Hepatocyte (in vitro differentiated cells): ENCODE measurements at places on chromosomes 5 and 9. TPM values are rescaled to one million over a fixed set of nuclear protein-coding genes. Genes with fewer than 3 reads are reported as not detected.

MOB3B gene
- 8.5 and 13.5 TPM in 2 replicates for polyA plus RNA-seq

PTGR1 gene
- 163 and 266 TPM in 2 replicates for polyA plus RNA-seq

ZNG1F gene
- 10.5 and 14.3 TPM in 2 replicates for polyA plus RNA-seq

PRR7 gene
- 11.7 and 14.3 TPM in 2 replicates for polyA plus RNA-seq

EIF4EBP3 gene
- polyA plus RNA-seq = 6.6 and 6.9 TPM in 2 replicates

LTC4S gene
- polyA plus RNA-seq = 3.7 and 6.5 TPM in 2 replicates

CDC14B gene
- polyA plus RNA-seq = 11.4 and 15.1 TPM in 2 replicates

ADAMTSL1 gene
- polyA plus RNA-seq = 7.1 and 7.2 TPM in 2 replicates

ARAP3 gene
- polyA plus RNA-seq = 8.4 and 8.6 TPM in 2 replicates

TNFAIP8 gene
- 18.3 and 23.4 TPM in 2 replicates for polyA plus RNA-seq

ESM1 gene
- 0.16 and 1.5 TPM in 2 replicates for polyA plus RNA-seq

ADAMTS12 gene
- 3.2 and 4.2 TPM in 2 replicates for polyA plus RNA-seq

GRCh38 chr9:124132671-124133147 is 121.1 kb downstream of the LHX2 start:
- no peaks in the 10 kb centered on the region for H3K36me3 ChIP-seq
- no peak overlapping the region for H3K4me3 ChIP-seq
- H3K27ac ChIP-seq = no peak overlapping the region
- no peaks in the 10 kb centered on the region for H3K27me3 ChIP-seq

DNA sequence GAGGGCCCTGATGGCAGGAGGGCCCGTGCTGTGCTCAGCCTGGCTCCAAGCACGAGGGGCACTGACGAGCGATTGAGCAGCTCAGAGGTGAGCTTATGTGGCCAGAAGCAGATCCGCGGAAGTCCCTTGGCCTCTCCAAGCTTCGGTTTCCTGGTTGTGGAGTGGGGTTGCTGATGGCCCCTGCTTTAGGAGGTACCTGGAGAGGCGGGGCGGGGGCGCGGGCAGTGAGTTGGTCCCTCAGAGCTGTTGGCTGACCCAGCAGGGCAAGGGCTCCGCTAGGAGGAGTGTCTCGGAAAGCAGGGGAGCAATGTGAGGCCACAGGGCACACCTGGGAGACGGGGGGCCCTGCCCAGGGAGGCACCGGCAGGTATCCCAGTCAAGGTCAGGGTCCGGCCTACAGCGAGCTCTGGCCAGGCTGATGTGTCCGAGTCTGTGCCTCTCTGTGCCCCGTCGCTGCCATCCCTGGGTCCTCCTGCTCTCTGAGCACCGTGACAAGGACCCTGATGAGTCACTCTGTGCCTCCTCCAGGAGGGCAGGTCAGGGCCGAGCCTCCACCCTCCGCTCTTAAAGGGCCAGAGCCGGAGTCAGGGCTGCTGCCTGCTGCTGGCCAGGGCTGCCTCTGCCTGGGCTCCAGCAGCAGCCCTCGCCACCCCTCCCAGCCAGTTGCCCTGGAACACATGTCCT is 14.8 kb downstream of the NCS1 start:
- no peak overlapping the region for H3K4me3 ChIP-seq
- H3K27me3 ChIP-seq = no peaks in the 10 kb centered on the region
- DNase-seq = peak; percentile 87
- H3K36me3 ChIP-seq = no peaks in the 10 kb centered on the region

DNA sequence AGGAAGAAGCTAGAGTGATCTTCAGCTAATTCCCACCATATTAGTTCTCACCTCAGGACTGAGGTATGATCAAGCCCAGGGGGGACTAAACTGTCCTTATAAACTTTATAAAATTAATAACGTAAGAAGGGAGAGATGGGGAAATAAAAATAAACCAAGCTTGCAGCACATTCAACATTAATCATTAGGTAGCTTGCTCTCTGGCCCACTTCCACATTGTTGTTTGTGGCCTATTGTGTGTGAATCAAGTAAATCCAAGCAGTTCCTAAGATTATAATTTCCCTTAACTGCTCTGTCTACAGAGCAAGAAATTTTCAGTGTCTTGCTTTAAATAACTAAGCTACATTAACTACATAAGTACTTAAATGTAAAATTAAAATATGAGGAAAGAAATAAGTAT is 131.3 kb upstream of the ABCA1 start:
- H3K27me3 ChIP-seq = no peaks in the 10 kb centered on the region
- H3K4me3 ChIP-seq = no peak overlapping the region
- DNase-seq = no peak
- H3K36me3 ChIP-seq = no peaks in the 10 kb centered on the region
- no peak overlapping the region for H3K27ac ChIP-seq

DNA sequence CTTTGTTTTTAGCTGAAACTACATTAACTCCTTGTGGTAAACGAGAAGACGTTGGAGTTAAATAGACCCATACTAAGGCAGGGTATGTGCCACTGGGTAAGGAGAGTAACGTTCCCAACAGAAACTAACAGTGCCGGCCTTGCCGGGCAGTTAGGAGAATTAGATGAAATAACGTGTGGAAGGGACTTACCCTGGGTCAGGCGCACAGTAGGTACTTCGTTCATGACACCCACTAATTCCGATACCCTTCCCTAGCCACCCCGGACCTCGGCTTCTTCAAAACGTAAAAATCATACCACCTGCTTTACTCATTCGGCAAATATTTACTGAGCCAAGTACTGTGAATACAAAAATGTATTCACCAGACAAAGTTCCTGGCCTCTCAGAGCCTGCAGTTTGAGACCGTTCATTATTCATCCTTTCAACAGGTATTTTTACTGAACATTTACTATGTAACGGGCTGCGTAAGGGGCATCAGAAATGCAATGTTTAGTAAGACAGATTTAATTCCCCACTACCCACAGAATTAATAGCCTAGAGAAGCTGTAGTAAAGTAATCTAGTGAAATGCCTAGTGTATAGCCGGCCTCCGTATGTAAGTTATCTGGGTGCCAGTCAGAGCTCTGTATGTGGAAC is 3.2 kb upstream of the SMIM23 start:
- no peak for DNase-seq
- no peak overlapping the region for H3K4me3 ChIP-seq
- H3K4me1 ChIP-seq = no peaks in the 10 kb centered on the region
- no peak overlapping the region for H3K27ac ChIP-seq

GRCh38 chr5:100827481-100827889 is 75.6 kb downstream of the ST8SIA4 start:
- peaks cover 7% of the 10 kb centered on the region for H3K4me1 ChIP-seq
- peak; percentile 60 for DNase-seq
- peak overlapping the region; percentile 50 for H3K27ac ChIP-seq
- H3K4me3 ChIP-seq = no peak overlapping the region

DNA sequence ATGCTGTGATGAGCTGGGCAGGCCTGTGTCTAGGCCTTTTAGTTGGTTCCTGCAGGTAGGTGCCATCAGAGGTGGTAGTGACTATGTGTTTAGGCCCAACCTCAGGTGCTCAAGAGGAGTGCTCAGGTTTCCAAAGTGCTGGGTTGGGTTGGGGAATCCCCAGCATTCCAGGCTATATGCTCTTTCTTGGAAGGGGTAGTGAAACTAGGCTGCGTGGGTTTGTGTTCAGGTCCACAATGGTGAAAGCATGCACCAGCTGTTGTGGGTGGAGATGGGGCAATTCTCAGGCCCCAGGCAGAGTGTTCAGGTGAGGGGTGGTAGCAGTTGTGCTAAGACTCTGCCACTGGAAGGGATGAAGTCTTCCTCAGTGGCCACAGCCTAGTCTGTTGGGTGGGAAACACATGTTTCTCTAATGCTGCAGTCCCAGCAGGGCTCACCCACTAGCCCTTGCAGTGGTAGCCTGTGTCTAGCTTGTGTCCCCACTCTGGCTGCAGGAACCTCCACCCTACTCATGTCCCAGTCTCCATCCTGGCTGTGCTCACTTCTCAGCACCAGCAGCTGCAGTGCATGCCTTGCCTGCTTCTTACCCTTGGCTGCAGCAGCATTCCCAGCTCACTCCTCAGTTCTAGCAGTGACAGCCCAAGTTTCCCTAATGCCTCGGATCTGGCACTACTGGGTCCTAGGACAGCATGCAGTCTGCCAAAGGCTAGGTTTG is 78.9 kb downstream of the FAM170A start:
- no peaks in the 10 kb centered on the region for H3K36me3 ChIP-seq
- H3K4me3 ChIP-seq = no peak overlapping the region
- no peak overlapping the region for H3K27ac ChIP-seq
- H3K4me1 ChIP-seq = peaks cover 5% of the 10 kb centered on the region

DNA sequence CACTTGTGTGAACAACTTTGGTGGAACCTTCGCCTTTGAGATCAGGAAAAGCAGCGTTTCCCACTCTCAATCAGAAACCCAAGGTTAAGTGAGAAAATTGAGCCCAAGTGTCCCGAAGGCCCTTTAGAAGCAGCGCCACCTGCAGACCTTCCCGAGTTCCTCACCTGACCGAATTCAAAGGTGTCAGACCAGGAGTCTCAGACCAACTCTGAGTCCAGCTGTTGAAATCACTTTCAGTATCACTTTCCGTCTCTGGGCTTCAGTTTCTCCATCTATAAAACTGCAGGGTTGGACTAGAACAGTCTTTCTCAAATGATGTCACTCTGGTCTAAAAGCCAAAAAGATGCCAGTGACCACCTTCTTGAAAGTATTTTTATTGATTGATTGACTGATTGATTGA is 31.7 kb upstream of the GRHPR start:
- H3K27me3 ChIP-seq = no peaks in the 10 kb centered on the region
- H3K4me3 ChIP-seq = no peak overlapping the region
- no peaks in the 10 kb centered on the region for H3K36me3 ChIP-seq
- no peak overlapping the region for H3K27ac ChIP-seq

- no peak overlapping the region for H3K27ac ChIP-seq
- H3K27me3 ChIP-seq = no peaks in the 10 kb centered on the region
Measured at GRCh38 chr5:118554981-118555380, 433.4 kb downstream of the DTWD2 start.

DNA sequence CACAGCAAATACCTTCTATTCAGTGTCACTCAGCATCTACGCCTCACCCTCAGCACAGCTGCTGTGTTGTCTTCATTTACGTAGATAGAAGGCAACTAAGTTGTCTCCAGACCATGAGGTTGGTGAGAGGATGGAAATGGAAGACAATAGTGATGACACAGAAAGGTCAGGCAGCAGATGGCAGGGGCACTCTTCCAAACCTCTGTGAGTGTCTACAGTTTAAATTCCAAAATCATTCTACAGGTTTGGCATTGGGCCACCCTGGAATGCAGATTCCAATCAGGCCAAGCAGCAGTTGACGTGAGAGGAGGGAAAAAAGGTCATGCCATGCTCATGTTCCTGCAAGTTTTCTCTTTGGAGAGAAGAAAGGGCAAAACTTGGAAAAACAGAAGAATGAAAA is 68.7 kb upstream of the ADAMTSL1 start:
- H3K4me1 ChIP-seq = no peaks in the 10 kb centered on the region
- H3K4me3 ChIP-seq = no peak overlapping the region
- H3K36me3 ChIP-seq = no peaks in the 10 kb centered on the region
- DNase-seq = no peak
- H3K27me3 ChIP-seq = no peaks in the 10 kb centered on the region

DNA sequence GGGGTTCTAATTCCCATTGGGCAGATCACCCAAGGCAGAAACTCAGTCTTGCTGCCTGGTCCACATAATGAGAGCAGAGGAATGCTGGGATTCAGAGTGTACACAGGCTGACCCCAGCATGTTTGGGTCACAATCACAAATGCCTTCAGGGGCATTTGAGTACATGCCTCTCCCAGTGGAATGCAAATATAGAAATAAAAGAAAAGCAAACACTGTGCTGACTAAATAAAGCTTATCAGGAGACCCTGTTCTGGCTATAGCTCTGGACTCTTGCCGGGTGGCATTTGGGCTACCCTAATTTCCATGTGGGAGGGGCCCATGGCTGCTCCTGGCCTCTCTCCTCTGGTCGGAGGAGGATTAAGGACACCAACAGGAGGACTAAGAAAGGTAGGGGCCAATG is 121.4 kb downstream of the DOCK8 start:
- H3K36me3 ChIP-seq = no peaks in the 10 kb centered on the region
- no peak overlapping the region for H3K27ac ChIP-seq
- DNase-seq = no peak
- H3K4me3 ChIP-seq = no peak overlapping the region

GRCh38 chr9:111463048-111463447 is 21.1 kb downstream of the ECPAS start:
- no peaks in the 10 kb centered on the region for H3K4me1 ChIP-seq
- DNase-seq = no peak
- no peaks in the 10 kb centered on the region for H3K27me3 ChIP-seq
- H3K36me3 ChIP-seq = no peaks in the 10 kb centered on the region
- H3K27ac ChIP-seq = no peak overlapping the region

DNA sequence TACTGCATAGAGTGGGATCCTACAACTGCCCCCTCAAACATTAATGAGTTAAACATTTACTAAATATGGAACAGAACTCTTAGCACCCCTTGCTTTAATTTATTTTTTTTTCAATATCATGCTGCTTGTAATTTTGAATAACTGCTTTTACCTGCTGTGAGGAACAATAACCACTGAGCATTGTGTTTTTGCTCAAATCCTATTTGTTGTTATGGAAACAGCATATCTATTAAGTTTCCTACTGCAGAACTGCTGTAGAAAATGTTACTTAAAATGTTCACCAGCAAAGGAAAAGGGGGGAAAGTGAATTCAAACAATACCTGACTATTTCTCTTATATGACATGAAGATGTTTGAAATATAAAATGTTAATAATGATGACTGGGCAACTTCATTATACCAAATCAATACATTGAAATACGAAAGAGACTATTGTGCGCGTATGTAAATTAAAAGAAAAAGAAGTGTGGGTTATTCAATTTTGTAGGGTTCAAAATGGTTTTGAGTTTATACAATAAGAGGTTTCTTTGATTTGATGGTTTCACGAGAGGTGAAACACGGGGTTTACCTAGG is 1043.8 kb upstream of the NUDT12 start:
- no peak overlapping the region for H3K4me3 ChIP-seq
- no peak overlapping the region for H3K27ac ChIP-seq
- H3K27me3 ChIP-seq = no peaks in the 10 kb centered on the region
- H3K4me1 ChIP-seq = no peaks in the 10 kb centered on the region
- no peaks in the 10 kb centered on the region for H3K36me3 ChIP-seq
- DNase-seq = no peak

GRCh38 chr9:13427587-13427986 is 148.1 kb upstream of the MPDZ start:
- H3K4me1 ChIP-seq = peaks cover 4% of the 10 kb centered on the region
- H3K27ac ChIP-seq = peak overlapping the region; percentile 31
- H3K27me3 ChIP-seq = peaks cover 4% of the 10 kb centered on the region

- peaks cover 3% of the 10 kb centered on the region for H3K4me1 ChIP-seq
- no peak for DNase-seq
- no peaks in the 10 kb centered on the region for H3K27me3 ChIP-seq
- H3K4me3 ChIP-seq = no peak overlapping the region
- H3K27ac ChIP-seq = no peak overlapping the region
- no peaks in the 10 kb centered on the region for H3K36me3 ChIP-seq
Measured at GRCh38 chr5:59685191-59685530, 208.4 kb downstream of the PDE4D start.

GRCh38 chr9:69671879-69672595 is at the start of gene APBA1:
Gene APBA1, minus strand, starts transcription at chr9:69672371.
- DNase-seq = peak; percentile 85
- peak within 1 kb of the TSS; percentile 89 for H3K4me3 ChIP-seq
- peak within 1 kb of the TSS; percentile 83 for H3K27ac ChIP-seq
- no peaks in the 10 kb centered on the region for H3K36me3 ChIP-seq
